ENCODE measurements at places on chromosomes 2 and 18.

- DNase-seq, result no peak
Observed at GRCh38 chr18:40642692-40643229, 1312.3 kb upstream of the PIK3C3 start.

DNA sequence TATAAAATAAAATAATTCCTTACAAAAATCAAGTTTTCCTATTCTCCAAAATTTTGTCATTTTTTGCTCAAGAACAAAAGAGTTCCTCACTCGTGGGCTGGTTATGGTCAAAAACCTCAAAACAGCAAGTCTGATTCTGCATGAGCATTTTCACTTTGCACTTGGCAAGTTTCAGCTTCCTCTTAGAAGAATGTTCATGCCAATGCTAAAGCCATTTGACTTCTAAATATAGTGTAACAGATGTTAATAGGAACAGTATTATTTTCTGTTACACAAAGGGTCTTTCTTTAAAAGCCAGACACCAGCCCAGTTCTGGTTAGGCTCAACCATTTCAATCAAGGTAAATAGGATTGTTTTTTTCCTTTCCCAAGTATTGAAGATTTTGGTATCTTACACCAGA lies 261.3 kb upstream of the CCDC68 start:
- DNase-seq, result no peak

GRCh38 chr2:33277002-33277426 lies 199.4 kb upstream of the RASGRP3 start:
- DNase-seq, result no peak

- no peak for DNase-seq
Observed at GRCh38 chr2:96895032-96895745, 25.3 kb upstream of the SEMA4C start.

- no peak for DNase-seq
Observed at GRCh38 chr2:55493220-55493619, 26.3 kb upstream of the CFAP36 start.

GRCh38 chr2:160085662-160086061 lies 23.2 kb upstream of the PLA2R1 start:
- no peak for DNase-seq

- DNase-seq, result no peak
Observed at GRCh38 chr18:22223965-22224322, 54.6 kb downstream of the GATA6 start.

GRCh38 chr18:59646228-59646962 lies 50.8 kb downstream of the CCBE1 start:
- no peak for DNase-seq

DNA sequence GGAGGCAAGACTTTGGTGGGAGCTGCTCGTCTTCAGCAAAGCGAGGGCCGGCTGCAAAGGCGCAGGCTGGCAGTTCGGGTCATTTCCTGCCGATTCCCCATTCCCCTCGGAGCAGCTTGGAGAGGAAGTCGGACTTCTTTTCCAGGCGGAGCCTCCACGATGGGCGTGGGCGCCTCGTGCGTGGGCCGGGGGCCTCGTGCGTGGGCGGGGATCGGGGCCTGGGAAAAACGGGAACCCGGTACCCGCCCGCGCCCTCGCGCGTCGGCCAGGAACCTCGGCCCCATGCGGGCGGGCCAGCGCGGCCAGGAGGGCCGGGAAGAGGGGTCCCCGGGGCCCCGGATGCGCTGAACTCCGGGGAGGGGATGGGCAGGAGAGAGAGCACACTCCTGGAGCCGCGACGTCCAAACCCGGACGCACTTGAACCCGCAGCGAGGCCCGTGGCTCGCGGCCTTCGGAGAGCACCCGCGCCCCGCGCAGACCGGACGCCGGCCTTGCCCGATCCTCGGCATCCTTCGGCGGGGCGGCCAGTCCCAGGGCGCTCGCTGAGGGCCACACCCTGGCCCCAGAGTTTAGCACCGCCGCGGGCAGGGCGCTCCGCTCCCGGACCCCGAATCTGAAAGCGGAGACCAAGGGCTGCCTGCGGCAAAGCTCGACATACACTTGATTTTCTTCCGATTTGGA lies 368.4 kb downstream of the MTX2 start:
- DNase-seq, result peak; percentile 23
